ENCODE measurements at places on chromosomes 11 and 22.

DNA sequence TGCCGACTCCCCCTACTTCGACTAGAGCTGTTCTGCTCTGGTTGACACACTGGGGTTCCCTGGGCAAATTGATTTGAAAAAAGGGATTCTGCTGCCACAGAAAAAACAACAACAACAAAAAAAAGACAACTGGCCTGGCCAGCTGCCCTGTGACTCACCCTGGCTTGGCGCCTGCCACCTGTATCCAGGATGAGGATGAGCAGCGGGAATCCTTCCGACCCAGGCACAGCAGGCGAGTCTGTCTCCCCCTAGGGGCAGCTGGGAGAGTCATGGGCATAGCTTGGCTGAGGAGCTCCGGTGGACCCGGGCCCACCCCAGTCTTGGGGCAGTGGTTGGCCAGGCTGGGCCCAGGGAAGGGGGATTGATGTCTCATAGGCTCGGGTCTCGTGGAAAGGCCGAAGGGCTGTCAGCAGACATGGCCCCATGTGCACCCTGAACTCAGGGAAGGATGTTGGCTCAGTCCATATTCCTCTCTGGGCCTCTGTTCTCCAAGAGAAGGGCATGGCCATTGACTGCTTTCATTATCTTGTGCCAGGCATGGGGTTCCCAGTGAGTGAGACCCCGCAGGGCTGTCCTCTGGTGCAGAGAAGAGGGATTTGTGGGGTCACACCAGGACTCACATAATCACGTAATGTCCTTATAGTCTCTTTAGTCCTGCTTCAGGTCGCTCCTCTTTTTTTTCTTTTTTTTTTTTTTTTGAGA is 10.4 kb upstream of the SUN2 start:
- peak; percentile 53 for DNase-seq

GRCh38 chr11:47950396-47950795 is 30.0 kb upstream of the PTPRJ start:
- DNase-seq, result peak; percentile 61

DNA sequence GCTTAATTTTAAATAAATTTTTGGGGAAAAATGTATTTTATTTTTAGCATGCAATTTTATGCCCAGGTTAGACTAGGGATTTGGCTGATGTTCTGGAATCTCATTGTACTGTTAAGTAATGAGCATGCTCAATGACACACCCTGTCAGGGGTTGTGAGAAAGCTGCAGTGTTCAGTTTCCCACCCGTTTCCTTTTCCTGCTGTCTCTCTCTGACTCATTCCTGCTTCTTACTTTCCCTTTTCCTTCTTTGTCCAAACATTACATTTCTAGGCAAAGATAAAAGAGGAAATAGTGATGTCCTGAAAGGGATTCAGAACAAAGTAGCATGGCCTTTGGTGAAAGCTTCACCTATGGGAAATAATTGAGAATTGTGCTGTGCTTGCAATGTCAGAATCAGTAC is 22.7 kb downstream of the OOSP3 start:
- DNase-seq, result no peak

DNA sequence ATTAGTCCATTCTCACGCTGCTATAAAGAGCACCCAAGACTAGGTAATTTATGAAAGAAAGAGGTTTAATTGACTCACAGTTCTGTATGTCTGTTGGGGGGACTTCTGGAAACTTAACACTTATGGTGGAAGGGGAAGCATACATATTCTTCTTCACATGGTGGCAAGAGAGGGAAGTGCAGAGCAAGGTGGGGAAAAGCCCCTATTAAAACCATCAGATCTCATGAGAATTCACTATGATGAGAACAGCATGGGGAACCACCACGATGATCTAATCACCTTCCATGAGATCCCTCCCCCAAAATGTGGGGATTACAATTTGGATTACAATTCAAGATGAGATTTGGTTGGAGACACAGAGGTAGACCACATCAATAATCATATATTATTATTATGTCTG is 25.7 kb downstream of the CEP57 start:
- DNase-seq, result no peak

DNA sequence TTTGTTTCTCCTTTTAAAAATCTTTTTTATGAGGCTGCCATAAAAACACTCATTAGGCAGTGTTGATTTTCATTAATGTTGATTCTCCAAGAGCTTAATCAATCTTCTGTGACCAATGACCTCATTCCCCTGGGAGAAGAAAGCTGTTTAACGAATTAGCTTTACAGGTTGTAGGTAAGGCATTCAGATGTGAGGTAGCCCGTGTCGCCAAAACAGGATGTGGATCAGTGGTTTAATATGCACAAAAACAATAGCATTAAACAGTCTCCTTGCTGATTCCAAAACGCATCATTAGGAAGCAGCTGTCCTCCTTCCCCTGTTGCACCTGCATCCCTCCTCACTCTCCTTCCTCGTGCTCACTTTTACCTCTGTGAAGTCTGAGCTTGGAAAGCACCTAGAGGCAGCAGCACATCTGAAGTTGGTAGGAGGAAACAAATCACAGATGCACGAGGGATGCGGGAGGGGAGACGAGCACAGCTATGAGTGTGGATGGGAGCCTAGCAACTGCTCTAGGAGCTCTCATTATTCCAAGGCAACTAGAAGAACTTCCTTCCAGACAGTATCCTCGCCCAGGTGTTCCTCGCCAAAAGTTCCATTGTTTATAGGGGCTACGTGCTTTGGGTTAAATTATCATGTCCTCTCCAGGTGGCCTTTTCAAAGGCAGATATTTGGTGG is 179.4 kb upstream of the SNX19 start:
- no peak for DNase-seq
